Right cardiac atrium (tissue), 5 donors: ENCODE measurements at places on chromosomes 5 and 9.

- DNase-seq = no peak
Measured at GRCh38 chr5:53907827-53908226, 347.4 kb downstream of the NDUFS4 start.

DNA sequence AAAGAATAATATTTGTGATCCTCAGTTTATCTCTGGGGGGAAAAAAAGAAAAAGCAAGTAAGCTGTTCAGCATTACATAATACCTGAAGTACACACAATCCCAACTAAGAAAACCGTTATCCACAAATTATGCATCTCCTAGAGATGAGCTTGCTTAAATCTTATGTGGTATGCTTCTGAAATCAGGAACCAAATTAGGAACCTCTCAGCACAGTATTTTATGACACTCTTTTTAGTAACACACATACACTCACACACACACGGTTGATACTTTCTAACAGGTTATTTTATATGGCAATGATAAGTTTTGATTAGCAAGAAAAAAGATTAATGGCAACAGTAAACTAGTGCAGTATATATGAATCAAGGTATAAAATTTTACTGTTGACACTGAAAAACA lies 1.2 kb upstream of the ZNF510 start:
- DNase-seq = no peak

GRCh38 chr5:132444061-132444460 lies 46.5 kb downstream of the IRF1 start:
- DNase-seq = no peak

DNA sequence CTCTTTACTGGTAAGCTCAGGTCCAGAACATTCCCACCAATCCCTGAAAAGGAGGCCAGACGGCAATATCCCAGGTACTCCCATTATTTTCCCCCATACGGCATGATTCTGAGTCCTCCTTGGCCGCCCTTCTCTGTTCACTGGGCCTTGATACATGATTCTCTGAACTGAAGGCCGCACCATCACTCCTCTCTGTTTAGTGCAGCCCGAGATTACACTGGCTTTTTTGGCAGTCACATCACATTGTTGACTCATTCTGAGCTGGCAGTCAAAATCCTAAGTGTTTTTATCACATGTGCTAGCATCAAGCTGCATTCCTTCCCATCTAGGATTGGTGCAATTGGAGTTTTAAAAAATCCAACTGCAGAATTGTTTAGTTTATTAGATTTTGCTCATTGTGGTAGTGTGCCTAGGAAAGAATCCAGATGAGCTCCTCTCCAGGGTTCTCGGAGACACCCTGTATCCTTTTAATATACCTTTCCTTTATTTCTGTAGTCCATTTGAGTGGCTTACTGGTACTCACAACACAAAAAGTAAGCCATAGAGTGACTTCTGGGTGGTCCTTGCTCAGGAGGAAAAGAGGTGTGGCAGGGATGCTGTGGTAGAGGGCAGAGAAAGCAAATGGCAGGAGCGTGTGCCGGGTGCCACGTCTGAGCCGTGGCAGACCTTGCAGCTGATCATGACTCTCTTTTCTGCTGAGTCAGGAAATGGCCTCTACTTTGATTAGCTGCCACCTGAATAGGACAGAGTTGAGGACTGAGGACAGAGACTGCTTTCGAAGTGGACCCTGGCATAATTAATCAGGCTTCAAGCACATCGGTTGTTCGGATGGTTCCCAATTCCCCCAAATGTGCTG lies 121.1 kb upstream of the IL12B start:
- DNase-seq = peak; percentile 39

DNA sequence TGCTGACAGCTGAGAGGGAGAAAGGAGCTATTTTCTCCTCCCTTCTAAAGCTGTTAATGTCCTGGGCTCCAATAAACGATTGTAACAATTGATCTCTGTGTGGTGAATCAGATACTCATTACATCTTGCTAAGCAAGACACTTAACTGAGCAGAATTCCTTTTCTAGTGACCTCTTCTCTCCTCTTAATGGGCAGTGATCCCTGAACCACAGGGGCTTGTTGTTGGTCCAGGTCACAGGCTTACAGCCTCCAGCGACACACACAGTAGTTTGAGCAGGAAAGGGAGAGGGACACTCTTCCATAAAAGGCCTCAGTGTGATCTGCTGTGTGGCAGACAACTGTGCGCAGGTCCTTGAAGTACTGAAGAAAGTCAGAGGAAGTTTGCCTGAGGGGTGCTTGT lies 58.5 kb upstream of the MYO10 start:
- no peak for DNase-seq

DNA sequence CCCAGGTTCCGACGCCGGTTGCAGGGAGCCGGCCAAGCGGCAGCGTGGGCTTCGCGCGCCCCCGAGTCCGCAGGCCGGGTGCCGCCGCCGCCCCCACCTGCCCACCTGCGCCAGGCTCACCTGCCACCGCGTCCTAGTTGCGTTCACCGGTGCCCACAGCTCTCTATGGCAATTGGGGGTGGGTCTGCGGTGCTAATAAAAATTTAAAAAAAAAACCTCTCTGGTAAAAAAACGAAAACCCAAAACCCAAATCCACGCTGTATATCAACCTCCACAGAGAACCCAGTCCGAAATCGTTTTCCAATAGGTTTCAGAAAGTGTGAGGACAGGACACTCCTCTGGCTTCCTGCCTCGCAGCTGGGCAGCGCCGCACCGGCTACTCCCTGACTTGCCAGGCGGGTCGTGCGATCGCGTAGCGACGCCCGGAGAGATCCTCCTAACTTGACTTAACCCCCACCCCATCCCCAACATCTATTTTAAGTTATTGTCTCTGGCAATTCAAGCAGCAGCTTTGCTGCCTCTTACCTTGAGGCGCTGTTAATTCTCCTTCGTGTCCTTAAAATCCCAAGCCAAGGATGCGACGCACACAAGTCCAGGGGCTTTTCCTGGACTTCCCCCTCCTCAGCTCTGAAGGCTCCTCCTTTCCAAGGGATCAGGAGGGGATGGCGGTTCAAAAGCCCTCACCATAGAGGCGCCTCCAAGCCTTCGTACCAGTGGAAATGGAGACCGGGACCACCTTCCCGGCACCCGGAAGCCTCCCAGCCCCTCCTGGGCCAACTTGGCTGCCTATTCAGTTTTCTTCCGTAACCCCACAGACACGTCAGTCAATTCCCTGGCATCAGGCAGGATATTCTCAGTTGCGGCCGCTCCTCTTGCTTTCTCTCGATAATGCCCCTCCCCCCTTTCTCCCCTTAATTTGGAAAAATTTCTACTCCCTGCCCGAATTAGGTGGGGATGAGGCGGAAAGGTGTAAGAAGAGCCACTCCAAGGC lies 1639.4 kb upstream of the C9orf72 start:
- peak; percentile 46 for DNase-seq

DNA sequence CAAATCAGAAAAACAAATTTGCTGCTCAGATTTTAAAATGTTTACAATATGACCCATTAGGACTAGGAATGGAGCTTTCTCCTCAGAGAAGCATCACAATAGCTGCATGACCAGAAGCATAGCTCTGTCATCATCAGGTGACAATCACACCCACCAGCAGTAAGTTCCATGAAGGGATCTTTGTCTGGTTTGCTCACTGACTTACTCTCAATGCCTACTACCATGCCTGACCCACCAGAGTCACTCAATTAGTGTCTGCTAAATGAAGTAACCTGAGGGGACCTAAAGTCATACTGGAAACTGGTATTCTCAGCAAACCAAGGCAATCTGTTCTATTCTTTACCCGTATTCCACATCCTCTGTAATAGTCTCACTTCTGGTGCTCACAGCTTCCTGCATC lies 7.7 kb downstream of the ERMP1 start:
- no peak for DNase-seq

DNA sequence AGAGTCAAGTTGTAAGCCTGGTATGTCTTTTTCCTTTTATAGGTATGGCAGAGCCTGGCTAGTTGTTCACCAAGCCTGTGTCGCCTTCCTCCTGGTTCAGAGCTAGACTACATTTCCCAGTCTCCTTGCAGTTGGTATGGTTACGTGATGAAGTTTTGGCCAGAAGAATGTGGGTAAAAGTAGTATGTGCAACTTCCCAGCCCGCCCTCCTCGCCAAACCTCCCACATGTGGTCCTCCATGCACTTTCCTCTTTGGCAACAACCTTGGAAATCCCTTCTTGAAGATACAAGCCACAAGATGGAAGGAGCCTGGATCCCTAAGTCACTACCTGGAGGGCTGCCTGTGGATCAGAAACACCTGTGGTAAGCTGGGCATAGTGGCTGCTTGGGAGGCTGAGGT lies 36.0 kb upstream of the MSH3 start:
- no peak for DNase-seq
